ENCODE measurements at places on chromosomes 12 and 14.

DNA sequence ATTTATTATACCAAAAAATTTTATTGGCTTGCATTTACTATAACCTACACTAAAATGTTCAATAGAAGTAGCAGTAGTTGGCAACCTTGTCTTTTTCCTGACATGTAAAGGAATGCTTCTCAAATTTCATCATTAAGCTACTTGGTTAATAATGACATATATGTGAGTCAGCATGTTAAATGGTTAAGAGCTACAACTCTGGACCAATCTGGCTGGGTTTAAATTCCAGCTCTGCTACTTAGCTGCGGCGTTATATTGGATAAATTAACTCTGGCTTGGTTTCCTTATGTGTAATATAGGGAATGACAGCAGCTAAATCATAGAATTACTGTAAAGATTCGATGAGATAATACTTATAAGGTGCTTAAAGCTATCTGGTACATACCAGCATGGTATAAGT lies 53.7 kb upstream of the OTOGL start:
- no peak for DNase-seq

GRCh38 chr12:57261428-57261865 lies 10.5 kb upstream of the STAC3 start:
- no peak for DNase-seq

GRCh38 chr14:89386212-89386886 lies 30.7 kb downstream of the FOXN3 start:
- DNase-seq = no peak

- DNase-seq = peak; percentile 19
Observed at GRCh38 chr12:66929121-66929520, 250.2 kb upstream of the GRIP1 start.
